ENCODE measurements at places on chromosomes 7 and 10.

DNA sequence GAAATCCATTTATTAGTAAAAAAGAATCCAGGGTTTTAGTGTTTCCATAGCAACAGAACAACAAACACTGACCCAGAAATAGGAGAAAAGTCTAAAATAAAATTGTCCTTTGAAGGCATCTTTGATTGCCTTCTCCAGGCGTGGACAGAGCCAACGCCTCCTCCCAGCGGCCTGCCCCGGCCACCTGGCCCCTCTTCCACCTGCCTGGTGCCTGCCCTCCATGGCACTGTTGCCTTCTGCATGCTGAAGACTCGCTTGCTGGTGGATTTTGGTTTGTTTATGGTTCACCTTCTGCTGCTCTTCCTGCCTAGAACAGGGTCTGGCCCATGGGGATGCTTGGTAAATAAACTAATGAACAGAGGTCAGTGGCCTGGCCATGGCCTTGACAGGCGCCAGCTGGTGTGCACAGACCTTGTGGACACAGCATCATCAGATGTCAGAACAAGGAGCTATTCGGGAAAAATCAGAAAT, 107.4 kb downstream of the DYNC2I1 start:
- no peak for DNase-seq

GRCh38 chr10:77072361-77072835, 565.2 kb downstream of the KCNMA1 start:
- DNase-seq: no peak

- peak; percentile 97 for DNase-seq
Observed at GRCh38 chr7:101936611-101937231, 119.3 kb downstream of the CUX1 start.

GRCh38 chr10:86592413-86592812, 61.9 kb upstream of the OPN4 start:
- DNase-seq: peak; percentile 69

- DNase-seq: no peak
Observed at GRCh38 chr10:2197663-2198062, 460.3 kb upstream of the ADARB2 start.
